ENCODE measurements at places on chromosomes 12 and 14.

GRCh38 chr12:3432176-3432742, 58.7 kb upstream of the PRMT8 start:
- DNase-seq: no peak

DNA sequence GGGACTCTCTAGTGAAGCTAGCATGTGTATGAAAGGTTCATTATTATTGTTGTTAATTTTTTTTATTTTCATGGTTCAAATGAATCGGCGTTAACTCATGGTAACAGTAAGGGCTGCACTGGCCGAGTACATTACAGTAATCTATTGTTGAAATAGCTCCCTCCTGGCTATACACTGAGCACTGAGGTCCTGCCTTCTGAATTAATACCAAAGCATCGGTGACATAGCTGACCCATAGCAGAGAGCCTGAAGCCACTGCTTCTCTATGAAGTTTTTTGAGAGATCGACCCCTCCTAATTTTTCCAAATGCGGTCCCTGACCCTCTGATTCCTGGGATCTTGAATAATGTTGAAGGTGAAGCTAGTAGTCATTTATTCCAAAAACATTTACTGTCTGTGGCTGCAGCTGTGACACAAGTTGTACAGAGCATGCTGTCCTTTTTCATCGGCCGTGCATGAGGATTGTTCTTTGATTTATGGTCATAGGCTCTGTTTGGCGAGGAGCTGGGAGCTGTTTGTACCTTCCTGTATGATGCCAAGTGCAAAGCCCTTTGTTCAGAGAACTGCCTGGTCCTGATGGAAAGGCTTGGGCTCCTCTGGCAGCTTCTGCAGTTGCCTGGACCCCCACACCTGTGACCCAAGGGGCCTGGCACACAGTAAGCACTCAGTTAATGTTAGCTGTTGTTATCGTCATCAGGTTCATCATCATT, 486.5 kb downstream of the EGLN3 start:
- DNase-seq: no peak

DNA sequence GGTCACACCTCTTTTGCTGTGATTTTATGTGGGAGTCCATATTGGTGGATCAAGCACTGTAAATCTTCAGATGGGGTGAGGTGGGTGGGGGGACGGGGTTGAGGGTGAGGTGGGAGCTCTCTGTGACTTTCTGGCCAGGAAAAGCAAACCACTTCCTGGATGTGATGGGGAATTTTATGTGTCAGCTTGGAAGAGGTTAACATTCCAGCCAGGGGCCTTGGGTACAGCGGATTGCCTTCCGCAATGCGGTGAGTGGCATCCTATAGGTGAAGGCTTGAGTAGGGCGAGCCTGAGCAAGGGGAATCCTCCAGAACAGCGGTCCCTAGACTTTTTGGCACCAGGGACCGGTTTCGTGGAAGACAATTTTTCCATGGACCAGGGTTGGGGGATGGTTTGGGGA, 36.2 kb downstream of the DLK1 start:
- no peak for DNase-seq

GRCh38 chr14:98927986-98928385, 344.0 kb downstream of the BCL11B start:
- DNase-seq: no peak

GRCh38 chr12:6377667-6377994, 2.3 kb upstream of the SCNN1A start:
- no peak for DNase-seq

- no peak for DNase-seq
Observed at GRCh38 chr14:66359500-66359899, 126.7 kb upstream of the CCDC196 start.

GRCh38 chr12:19369691-19370148, 69.6 kb upstream of the AEBP2 start:
- no peak for DNase-seq

- DNase-seq: no peak
Observed at GRCh38 chr12:74105434-74105833, 432.2 kb upstream of the ATXN7L3B start.

DNA sequence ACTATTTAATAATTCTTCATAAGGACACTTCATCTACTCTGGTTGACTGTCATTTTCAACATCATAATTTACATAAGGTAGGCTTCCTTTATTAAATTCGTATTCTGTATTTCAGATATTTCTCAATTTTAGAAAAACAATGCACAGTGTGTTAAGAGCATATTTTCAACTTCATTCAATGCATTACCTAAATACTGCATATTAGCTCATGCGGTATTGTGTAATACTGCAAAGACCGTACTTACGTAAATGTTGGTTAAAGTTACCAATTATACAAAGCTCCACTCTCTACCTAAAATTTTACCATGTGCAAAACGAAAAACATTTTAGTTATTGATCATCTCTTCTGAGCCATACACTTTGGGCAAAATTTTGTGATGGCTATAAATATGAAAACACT, 62.8 kb downstream of the EXOC5 start:
- no peak for DNase-seq

- no peak for DNase-seq
Observed at GRCh38 chr14:69010648-69011047, 31.5 kb upstream of the ACTN1 start.

DNA sequence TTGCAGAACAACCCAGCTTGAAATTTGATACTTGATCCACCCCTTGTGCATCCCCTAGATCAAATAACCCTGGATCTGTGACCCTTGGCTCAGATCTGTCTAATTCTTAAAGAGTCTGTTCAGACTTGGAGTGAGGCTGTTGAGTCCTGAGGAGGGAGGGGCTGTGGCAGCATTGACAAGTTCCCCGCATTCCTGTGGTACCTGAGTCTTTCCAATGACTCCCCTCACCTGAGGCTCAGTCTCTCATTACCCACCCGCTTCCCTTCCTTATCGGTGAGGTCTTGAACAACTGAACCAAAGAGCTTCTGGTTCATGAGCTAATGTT, 16.1 kb upstream of the HDAC7 start:
- no peak for DNase-seq

- no peak for DNase-seq
Observed at GRCh38 chr14:31357279-31357678, 63.1 kb downstream of the HEATR5A start.

GRCh38 chr12:107122452-107122958, 29.2 kb upstream of the CRY1 start:
- DNase-seq: no peak

DNA sequence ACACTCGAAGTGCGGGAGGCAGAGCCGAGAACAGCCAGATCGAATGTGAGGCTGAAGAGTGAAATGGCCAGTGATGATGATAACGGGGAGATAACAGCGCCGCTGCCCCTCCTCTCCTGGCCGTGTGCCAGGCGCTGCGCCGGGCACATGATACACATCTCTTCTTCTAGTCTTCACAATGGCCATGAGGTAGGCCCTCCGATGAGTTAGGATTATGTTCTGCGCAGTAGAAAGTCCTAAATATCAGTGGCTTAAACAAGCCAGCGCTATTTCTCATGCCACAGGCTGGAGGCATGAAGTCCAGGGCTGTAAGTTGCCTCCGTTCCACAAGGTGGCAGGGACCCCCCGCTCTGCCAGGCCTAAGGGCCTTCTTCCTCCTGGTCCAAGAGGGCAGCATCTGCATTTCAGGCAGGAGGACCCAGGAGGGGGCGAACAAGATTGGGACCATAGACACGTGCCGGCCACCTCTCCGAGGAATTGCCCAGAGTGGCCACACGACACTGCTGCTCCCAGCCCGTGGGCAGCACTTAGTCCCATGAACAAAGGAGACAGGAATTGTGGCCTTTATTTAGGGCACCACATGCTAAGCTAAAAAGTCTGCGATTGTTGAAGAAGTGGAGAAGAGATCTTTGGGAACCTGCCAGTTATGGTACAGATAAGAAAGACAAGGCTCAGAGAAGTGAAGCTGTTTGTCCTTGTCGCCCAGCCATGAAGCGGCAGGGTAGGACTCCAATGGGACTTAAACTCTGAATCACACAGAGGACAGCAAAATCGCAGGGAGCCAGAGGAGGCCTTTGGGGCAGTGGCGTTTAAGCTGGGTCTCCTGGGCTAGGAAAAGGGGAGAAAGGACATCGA, 10.9 kb upstream of the HVCN1 start:
- no peak for DNase-seq

DNA sequence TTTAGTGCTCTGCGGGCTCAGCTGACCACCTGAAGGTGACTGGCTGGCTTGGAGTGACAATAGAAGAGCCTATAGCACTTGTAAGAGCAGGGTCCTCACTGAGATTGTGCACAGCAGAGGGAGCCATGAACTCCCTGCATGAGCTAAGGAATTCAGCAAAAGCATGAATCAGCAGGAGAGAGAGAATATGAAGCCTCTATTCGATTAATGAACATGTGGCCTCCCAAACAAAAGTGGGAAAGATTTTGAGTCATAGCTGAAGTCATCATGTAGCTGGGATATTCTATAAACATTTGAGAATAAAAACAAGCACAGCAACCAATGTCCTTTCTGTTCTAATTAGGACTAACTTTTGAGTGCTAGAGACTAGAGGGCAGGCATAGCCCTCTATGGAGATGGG, 626.6 kb downstream of the DIO2 start:
- no peak for DNase-seq

- no peak for DNase-seq
Observed at GRCh38 chr12:14313379-14314138, 51.9 kb upstream of the ATF7IP start.

DNA sequence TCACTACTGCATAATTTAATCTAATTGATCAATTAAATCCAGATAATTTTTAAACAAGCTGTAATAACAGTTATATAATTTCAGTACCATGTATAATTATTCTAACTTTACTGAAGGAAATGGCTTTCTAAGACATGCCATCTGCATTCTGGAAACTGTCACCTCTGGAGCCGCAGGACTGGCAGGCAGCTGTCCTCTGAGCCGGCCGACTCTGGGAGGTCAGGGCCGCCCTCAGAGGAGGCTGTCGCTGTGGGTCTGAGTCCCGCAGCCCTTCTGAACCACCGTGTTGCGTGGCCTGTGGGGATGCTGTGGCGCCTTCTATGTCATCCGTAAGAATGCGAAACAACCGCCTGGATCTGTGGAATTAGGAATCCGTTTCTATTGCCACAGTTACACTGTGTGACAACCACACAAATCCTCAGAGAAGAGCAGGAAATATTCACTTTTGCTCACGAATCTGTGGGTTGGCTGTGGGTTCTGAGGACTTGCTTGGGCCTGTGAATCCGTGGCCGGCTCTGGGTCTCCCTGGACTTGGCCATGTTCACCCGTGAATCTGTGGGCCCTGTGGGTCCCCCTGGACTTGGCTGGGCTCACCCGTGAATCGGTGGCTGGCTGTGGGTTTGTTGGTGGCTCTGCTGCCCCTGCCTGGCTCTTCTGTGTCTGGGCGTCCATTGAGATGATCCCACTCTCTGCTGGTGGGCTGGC, 17.2 kb upstream of the GALNT9 start:
- DNase-seq: no peak

DNA sequence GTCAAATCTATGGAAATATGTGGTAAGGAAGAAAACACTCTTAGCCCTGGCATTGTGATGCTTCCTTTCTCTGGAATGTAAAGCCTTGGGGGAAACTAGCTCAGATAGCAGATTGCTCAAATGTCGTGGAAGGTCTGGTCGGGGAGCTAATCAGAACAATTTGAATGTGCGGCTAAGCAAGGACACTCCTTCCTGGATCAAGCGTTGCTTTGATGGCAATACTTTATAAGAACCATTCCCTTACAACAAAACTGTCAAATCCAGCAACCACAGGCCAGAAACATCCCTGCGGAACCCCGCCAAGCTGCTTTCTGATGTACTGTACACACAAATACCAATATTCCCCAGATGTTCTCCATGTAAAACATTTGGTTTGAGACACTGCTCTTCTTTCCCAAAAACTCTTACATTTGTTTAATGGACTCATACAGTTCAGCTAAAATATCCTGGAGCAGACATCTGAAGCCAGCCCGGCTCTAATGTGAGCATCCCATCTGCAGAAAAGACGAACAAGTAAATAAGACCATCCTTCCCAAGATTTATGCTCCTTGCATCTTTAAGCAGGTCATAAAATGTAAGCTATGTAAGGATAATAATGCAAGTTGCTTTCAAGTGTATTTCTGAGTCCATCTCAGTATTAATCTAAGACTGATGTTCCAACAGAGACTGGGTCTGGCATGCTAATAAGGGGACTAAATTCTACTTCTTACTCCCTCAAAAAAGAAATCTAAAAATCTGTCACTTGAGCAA, 20.2 kb downstream of the NUAK1 start:
- DNase-seq: no peak

DNA sequence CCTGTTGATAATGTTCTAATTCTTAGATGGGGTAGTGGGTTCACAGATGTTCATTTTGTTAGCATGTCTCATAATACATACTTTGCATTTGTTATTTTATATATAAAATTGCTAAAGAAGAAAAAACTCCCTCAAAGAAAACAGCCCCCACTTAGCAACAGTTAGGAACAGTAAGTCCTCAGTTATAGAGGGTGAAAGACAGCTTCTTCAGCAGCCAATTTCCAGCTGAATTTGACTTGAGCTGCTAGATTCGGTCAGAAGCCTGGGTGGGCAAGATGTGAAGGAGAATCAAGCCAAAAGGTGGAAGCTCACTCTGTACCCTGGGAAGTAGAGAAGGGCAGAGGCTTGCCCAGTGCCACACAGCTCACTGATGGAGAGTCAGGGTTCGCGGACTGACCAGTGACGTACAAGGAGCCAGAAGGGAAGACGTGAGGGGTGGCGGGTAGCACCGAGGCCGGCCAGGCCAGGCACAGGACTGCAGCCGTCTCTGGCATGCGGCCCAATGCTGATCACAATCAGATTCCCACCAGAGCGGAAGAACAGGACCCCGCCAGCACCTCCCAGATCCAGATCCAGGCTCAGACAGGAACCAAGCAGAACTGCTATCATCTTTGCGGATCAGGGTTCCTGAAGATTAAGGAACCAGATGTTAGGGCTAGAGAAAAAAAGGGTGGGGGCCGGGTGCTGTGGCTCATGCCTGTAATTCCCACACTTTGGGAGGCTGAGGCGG, 30.4 kb upstream of the VWF start:
- no peak for DNase-seq

GRCh38 chr14:100019156-100019744, 46.0 kb upstream of the EVL start:
- no peak for DNase-seq

GRCh38 chr12:88026196-88026595, 3.0 kb downstream of the C12orf50 start:
- DNase-seq: no peak

DNA sequence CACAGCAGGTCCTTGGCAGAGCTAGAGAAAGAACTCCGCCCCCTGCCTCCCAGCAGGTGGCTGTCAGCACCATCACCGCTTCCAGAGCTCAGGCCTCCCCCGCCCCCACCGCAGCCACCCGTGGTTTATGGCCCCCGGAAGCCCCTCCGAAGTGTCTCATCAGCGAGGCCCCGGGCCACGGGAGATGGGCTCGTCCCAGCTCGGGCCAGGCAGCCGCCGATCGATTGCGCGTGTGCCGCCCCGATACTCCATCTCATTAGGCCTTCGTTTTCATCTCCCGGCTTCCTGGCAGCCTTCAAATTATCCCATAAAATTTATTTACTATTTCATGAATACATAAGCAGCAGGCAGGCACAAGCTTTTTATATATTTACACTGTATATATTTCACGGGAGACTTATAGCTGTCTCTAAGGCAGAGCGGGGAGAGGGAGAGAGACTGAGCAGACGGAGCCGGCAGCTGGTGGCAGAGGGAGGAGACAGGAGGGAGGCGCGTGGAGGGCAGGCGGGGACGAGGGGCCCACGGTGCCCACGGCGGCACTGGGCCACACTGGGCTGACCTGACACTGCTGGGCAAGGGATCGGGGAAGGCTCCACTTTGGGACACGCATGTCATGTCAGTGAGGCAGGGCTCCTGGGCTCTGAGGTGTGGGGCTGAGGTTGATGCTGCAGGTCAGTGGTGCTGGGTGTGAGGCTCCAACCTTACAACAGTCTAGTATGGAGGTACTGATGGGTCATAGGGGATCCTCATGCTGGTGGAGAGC, 241.2 kb downstream of the RBM19 start:
- no peak for DNase-seq

GRCh38 chr14:56562883-56563282, 16.7 kb upstream of the TMEM260 start:
- DNase-seq: no peak

Data from activated T-helper 1 cell treated with anti-CD3 and anti-CD28 coated beads, Interleukin-2, amount 50 U/mL, for 16 hours (primary cell).